ENCODE measurements at places on chromosomes 5 and 9.

DNA sequence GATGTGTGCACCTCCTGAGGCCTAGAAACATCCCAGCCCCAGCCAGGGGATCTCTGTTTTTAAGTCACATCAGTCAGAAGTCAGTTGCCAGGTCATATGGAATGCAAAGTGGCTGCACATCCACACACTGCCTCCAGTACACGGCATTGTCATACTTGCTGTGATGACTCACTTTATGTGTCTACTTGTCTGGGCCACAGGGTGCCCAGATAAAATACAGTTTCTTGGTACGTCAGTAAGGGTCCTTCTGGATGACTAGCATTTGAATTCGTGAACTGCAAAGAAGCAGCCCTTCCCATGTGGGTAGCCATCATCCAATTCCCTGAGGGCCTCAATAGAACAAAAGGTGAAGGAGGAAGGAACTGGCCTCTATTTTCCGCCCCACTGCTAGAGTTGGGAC, 27.7 kb downstream of the AUH start:
- DNase-seq = peak; percentile 58

GRCh38 chr5:119374901-119375300, 19.1 kb downstream of the TNFAIP8 start:
- DNase-seq = no peak

GRCh38 chr9:133210609-133211008, 1.6 kb upstream of the OBP2B start:
- no peak for DNase-seq

DNA sequence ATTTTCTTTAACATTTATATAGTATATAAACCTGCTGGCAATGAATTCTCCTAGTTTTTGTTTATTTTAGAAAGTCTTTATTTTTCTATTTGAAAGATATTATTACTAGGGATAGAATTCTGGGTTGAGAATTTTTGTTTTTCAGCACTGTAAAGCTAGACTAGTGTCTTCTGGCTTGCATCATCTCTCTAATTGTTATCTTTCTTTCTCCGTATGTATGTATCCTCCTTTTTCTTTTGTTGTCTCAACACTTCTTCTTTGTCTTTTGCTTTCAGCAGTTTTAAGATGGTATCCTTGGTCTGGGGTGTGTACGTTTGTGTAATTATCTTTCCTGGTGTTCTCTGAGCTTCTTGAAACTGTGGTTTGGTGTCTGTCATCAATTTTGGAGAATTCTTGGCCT, 48.8 kb downstream of the FBXO4 start:
- no peak for DNase-seq

DNA sequence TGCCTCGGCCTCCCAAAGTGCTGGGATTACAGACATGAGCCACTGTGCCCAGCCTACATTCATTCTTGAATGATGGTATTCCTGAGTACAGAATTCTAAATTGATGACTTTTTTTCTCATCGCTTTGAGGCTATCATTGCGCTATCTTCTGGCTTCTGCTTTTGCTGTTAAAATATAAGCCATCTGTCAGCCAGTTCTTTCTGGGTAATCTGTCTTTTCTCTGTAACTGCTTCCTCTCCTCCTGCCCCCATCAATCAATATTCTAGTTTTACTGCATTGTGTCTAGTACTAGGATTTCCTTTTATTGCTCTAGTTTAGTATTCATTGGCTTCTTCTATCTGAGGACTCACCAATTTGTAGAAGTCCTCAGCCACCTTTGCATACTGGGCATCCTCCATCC, 89.0 kb downstream of the PLPP1 start:
- DNase-seq = no peak

- no peak for DNase-seq
These were observed 61.7 kb downstream of the GLRA1 start for GRCh38 chr5:151862811-151863472.

DNA sequence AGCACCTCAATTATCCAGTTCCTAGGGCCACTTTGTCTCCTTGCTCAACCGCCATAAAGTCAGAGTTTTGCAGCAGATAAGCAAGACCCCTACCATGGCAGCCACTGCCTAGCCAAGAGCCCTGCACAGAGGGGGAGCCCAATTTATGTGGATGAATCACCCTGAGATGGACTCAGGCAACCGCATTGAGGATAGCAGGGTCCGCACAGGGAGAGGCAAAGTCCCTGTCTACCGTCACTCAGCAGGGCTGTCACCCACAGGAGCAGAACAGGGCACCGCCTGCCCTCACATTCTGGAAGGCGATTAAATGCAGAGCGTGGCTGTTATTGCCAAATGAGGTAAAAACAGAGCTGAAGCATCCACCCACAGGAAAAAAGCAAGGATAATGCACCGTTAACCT, 1.7 kb downstream of the FBP2 start:
- DNase-seq = no peak

GRCh38 chr5:77560677-77561263, 68.7 kb upstream of the WDR41 start:
- DNase-seq = peak; percentile 53

GRCh38 chr9:115034801-115035200, 83.2 kb downstream of the TNC start:
- DNase-seq = peak; percentile 46

GRCh38 chr5:150918613-150919012, 13.8 kb upstream of the ZNF300 start:
- peak; percentile 68 for DNase-seq

DNA sequence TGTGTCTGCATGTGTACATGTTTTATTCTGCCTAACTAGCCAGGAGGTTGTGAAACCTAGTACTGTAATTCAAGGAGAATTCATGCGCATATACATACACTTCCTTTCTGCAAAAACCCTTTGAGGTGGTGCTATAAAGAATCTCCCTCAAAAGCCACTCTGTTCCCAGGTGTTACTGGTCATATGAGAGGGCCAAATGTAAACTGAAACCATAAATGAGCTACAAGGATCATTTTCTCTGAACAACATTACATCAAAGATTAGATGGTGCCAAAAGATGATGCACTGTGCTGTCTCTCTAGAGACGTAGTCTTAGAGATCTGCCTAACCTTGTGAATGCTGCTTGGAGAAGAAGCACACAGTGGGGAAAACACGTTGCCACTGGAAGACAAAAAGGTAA, 15.7 kb downstream of the NREP start:
- DNase-seq = no peak

DNA sequence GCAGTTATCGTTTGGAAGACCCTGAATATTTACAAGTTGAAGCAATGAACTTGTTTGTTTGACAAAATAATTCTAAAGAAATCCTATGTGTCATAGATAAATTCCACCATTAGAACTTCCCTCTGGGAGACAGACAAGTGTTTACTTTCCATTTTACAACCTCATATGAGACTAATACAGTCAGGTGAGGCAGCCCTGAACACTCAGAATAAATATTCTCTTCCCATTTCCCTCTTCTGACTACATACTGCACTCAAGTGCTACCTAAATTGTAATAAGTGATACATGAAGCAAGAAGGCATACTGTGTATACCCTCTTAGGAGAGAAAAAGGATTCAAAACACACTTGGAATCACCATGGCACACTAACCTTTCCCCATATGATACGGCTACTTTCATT, 6.8 kb downstream of the RASEF start:
- DNase-seq = no peak

- DNase-seq = no peak
These were observed 69.6 kb downstream of the SEMA4D start for GRCh38 chr9:89428222-89428761.

DNA sequence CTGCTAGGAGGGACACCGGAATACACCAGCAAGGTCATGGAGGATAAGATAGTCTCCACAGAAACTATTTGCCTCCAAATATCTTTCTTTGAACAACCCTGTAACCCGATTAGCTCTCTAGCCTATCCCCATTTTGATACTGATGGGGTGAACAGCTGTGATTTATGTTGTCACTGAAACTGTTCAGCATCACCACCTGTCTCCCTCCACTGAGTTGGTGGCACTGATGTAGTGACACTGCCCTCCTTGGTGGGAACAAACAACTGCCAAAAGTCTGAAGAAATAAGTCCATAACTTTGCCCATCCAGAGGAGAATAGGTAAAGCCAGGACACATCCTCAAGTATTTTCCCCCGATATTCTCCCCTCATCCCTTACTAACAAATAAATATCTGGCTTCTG, 24.3 kb upstream of the KCNV2 start:
- DNase-seq = no peak

DNA sequence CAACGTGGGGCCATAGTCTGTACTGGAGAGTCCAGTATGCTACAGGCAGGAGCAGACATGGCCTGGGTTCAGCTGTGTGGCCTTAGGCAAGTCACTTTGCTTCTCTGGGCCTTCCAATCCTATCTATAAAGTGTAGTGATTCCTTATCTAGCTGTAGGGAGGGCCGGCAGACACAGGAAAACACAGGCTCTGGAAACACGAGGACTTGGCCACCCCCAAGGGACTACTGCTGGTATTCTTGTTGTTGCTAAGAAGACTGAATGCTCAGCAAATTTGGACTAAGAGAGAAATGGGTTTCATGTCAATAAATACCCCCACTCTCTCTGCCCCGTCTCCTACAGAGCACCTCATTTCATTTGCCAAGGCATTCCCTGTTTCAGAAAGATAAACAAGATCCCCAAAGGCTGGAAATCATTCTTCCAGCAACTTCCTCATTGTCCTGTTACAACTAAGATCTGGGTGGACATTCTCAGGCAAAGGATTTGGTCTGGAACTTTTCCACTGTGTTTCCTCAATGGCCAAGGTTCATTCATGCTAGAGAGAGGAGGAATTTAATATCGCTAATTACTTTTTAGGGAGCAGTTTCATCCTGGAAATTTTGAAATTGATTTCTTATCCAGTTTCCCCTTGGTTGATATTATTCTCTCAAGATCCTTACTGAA, 105.8 kb downstream of the GABBR2 start:
- no peak for DNase-seq

DNA sequence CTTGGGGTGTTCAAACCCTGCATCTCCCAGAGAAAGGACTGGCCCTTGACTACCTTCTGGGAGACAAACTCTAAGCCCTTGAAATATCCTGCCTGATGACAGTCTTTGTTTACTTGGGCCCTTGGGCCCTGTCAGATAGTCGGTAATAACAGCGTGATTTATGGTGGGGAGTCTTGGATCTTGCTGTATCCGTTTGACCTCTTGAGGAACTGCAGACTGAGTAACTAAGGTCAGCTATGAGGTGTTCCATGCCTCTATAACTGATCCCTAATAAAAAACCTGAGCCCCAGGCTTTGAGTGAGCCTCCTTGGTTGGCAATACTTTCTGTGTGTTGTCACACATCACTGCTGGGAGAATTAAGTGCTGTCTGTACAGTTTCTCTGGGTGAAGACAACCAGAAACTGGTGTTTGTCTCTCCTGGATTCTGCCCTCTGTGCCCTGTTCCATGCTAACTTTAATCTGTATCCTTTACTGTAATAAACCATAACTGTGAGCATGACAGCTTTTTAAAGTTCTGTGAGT, 56.2 kb upstream of the ANKRD33B start:
- peak; percentile 85 for DNase-seq

DNA sequence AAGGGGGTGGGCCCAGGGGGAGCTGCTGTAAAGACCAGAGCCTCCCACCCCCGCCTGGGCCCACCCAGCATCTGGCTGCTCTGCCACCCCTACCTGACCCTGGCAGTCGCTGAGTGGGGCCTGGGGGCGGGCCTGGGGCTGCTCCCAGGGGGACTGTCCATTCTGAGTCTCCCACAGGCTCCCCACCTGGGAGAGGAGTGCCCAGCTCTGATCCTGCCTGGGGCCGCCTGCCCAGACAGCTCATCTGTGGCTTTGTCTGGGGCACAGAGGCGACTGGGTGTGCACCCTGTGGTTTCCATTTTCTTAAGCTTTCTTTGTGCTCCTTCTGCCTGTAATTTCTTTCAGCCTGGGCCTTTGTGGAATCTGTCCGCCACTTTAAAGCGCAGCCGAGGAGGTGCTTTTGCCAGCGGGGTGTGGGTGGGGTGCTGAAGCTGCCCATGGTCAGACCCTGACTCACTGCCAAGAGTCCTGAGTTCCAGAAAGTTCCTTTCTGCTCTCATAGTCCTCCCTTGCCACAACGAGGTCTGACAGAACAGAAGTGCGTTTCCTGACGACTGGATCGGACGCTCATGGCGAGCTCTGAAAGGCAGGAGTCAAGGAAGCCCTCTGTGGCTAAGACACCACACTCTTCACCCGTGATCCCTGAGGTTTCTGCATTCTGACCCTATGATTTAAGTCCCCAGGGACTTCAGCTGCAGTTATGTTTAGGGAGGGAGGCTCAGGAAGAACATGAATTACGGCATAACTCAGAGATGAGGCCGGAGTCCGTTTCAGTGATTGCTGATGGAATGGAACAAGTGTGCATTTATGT, 225.0 kb downstream of the FANCC start:
- peak; percentile 92 for DNase-seq

DNA sequence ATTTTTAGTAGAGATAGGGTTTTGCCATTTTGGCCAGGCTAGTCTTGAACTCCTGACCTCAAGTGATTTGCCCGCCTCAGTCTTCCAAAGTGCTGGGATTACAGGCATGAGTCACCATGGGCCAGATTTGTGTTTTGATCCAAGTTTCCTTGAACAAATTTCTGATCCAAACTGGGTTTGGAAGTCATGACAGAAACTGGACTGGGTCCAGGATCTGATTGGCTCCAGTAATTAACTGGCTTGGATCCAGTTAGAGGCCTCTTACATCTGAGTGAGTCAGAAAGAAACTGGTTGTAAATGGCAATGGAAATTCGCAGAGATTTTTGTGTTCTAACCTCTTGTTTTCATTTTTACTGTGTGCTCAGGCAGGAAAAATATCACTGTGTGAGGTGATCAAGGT, 141.6 kb downstream of the SLC25A46 start:
- DNase-seq = peak; percentile 77

DNA sequence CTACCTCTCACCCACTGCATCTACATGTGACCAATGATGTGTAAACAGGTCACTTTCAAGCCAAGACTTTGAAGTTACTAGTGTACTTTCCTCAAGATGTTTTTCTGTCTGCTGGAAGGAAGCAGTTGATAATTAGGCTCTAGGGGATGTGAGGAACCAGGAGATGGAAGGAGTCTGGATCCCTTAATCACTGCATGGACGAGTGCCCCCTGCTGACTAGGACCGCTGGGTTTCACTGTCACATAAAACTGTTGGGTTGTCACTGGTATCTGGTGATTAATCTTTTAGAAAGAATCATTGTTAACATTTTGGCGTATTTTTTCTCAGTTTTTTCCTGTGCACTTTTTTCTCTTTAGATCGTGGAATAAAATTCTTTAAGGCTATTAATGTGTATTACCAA, 79.5 kb downstream of the SREK1 start:
- no peak for DNase-seq

DNA sequence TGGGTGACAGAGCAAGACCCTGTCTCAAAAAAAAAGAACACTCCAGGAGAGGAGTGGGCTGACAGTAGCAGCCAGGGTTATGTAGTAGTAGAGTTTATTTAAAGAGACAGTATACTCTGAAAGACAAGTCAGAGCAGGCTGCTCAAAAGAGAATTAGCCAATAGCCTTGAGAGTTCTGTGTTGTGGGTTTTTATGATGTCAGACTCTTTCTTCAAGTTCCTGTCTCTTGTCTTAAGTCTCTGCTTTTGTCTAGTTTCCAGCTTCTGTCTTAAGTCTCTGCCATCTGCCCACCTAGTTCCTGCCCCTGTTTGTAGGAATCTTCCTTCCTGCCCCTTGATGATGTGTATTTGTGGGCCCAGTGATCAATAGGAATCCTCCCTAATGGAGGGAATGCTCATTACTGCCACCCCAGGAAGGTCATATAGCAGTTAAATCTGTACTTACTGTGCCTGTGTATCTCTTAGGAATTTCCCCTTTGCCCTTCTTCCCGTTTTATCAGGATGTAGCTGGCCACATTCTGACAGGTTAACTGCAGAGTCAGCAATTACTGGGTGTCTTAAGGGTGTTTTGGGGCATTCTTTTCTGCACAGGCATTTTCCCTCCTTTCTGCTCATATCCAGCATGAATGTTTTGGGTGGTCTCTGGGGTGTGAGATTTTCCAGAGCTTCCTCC, 580.5 kb upstream of the SGCD start:
- DNase-seq = no peak

GRCh38 chr9:113011911-113012381, at the start of gene ZNF883:
Gene ZNF883, minus strand, starts transcription at chr9:113012192.
- peak; percentile 46 for DNase-seq
